ENCODE measurements at places on chromosomes 5 and 9. TPM values are rescaled to one million over a fixed set of nuclear protein-coding genes. Genes with fewer than 3 reads are reported as not detected.

AGXT2 gene
- not detected for total RNA-seq

SLC36A3 gene
- not detected for total RNA-seq

GMCL2 gene
- total RNA-seq: not detected

CDH10 gene
- total RNA-seq: 0.11 TPM

GRCh38 chr5:132771503-132771998 lies 5.5 kb downstream of the SEPTIN8 start:
- no peak for DNase-seq

DNA sequence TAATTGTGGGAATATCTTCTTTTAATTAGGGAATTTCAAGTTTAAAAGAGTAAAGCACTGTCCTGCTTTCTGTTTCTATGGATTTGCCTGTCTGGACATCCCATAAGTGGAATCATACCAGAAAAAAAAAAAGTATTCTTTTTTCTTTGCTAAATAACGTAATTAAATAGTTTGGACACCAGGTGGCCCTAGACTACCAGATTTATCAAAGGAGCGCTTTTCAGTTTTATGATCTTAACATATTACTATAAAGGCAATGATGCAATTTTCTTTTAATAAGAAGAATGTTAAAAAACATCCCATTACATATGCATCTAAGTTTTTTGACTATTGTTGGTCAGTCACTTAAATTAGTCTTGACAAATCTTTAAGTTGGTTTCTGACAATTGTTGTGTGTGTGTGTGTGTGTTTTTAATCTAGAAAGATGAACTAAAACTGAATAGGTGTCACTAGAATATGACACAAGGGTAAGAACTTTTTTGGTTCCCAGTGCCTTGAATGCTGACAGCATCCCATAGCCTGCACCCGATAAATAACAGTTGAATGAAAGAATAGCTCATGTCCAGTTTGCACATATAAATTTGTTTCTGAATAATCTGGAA lies 49.5 kb downstream of the C5orf22 start:
- DNase-seq: peak; percentile 17

- peak; percentile 47 for DNase-seq
Observed at GRCh38 chr9:100427366-100428263, 672 bp downstream of the MSANTD3 start.

DNA sequence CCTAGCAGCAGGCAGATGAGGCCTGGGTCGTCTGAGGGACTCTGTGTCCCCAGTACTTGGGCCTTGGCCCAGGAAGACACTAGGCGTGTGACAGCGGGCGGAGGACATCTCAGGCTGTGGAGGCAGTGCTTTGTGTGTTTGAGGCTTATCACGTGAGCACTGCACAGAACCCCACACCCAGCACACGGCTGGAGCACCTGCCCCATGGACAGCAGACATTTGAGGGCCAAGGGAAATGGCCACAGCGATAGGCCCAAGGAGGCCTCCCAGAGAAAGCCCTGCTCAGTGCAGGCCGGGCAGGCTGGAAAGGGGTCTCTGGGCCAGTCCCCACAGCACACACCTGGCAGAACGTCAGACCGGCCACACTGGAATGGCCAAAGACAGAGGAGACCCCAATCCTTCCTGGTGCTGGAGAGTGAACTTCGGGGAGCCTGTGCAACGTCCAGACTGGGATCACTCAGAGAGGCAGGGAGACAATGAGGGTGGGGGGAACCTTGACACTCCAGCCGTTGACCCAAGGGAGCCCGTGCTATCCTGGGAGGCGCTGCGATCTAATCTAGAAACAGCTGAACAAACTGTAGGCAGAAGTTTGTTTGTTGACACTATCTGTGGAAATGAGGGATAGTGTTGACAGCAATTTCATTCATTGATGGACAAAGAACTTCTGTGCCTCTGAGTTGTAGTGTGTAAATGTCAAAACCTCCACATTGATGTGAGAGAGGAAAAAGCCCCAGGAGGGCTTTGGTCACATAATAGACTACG lies 19.6 kb upstream of the FLT4 start:
- no peak for DNase-seq

GRCh38 chr9:134434894-134435506 lies 108.7 kb downstream of the RXRA start:
- peak; percentile 44 for DNase-seq

- no peak for DNase-seq
Observed at GRCh38 chr5:3958389-3958788, 362.8 kb downstream of the IRX1 start.
